ENCODE measurements at places on chromosomes 3 and 15.

DNA sequence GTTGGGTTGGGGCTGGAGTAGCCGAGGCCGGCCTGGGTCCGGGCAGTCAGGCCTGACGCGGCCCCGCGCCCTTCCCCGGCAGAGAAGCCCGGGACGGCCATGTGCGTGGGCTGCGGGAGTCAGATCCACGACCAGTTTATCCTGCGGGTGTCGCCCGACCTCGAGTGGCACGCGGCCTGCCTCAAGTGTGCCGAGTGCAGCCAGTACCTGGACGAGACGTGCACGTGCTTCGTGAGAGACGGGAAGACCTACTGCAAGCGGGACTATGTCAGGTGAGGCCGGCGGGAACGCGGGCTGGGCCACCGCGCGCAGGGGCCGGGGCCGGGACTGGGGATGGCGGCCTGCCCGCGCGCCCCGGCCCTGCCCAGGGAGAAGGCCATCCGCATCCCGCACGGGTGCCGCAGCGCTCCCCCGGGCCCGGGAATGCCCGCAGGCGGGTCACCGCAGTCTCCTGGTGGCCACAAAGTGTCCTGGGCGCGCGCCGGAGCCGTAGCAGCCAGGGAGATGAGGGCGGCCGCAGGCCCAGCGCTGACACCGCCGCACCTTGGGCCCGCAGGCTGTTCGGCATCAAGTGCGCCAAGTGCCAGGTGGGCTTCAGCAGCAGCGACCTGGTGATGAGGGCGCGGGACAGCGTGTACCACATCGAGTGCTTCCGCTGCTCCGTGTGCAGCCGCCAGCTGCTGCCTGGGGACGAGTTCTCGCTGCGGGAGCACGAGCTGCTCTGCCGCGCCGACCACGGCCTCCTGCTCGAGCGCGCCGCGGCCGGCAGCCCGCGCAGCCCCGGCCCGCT lies 1.3 kb downstream of the ISL2 start:
- DNase-seq, result no peak

- peak; percentile 36 for DNase-seq
Observed at GRCh38 chr15:75597667-75598341, 18.7 kb upstream of the PTPN9 start.

DNA sequence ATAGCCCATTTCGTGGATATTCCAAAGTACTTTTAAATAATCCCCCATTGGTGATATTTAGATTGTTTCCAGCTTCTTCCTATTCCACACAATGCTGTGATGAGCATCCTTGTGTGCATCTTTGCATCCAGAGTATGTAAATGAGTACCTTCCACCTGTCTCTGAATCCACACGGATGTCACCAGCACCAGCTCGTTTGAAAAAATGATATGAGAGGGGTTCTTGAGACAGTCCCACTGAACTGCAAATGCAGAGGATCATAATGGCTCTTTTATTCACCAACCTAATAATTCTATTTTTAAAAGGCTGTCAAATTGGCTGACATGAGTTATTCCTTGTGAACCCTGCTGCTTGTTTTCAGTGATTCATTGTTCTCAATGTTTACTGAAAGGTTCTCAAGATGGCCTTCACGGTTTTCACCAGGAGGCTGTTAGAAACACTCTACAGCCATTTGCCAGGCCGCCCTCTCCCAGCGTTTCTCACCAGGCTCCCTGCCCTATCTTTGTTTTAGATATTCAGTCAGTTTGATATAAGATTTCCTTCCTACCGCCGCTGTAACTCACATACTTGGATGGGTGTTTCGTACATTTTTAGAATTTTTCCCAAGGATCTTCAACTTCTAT lies 96.7 kb upstream of the PTPRG start:
- no peak for DNase-seq

DNA sequence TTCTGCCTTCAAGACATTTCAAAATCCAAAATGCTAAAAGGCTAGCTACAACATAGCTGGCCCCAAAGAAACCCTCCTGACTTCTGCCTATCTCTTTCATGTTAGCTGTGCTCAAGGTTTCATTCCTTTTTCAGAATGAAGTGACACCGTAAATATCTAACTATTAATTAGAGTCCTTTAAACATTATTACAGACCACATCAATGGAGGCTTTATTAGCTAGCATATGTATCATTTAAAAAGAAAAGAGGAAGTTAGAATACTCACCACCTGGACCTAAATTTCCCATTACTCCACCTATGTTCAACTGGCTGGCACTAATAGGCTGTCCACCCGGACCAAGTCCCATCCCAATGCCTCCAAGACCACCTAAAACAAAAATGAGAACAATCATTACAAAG lies 24.6 kb downstream of the MYEF2 start:
- no peak for DNase-seq

GRCh38 chr15:66723826-66724731 lies 22.0 kb downstream of the SMAD6 start:
- DNase-seq, result no peak

DNA sequence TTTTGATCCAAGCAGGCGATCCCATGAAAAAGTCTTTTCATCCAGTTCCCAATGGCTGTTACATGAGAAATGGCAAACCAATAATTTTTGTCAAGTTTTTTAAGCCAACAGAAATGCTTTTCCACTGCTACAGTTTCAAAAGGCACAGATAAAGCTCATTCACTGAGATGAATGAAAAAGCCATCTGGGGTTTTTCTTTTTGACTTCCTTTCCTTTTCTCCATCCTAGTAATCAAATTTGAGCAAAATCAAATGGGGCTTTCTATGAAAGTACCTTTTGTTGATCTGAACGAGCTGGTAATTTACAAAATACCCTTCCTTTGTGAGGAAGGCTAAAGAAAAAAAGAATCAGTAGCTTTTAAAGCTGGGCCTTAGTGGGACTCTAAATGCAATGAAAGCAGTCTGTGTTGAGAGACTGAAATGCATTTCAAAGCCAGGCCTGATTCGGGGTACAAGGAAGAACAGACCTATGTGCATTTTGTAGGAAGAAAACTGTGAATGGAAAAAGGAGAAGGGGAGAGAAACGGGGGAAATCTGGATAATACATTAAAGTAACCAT lies 185.2 kb upstream of the DNAJC19 start:
- no peak for DNase-seq

- DNase-seq, result no peak
Observed at GRCh38 chr15:42102646-42103235, 8.4 kb upstream of the PLA2G4D start.

DNA sequence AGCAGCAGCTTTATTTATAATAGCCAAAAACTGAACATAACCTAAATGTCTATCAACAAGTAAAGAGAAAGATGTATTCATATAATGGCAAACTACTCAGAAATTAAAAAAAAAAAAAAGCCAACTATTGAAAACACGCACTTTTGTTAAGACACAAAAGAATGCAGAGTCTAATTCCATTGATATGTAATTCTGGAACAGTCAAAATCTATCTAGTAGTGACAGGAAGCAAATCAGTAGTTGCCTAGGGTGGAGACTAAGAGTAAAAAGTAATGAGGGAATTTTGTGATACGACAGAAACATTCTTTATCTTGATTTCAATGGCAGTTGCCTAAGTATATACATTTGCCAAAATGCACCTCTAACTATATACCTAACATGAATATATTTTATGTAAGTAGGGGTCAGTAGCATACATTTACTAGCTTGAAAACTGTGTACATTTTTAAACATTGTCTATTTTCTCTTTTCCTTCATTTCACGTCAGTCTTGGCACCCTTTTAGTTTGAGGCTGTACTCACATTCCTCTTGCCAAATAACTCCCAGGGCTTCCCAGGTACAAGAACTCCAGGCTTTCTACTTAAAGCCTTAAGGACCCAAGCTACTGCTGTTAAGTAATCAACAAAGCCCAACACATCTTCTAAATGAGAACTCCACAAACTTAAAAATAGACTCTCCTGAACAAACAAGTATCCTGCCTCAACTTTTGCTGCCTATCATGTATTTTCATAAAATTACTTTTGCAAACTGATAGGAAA lies 54.7 kb downstream of the ADAM10 start:
- no peak for DNase-seq

DNA sequence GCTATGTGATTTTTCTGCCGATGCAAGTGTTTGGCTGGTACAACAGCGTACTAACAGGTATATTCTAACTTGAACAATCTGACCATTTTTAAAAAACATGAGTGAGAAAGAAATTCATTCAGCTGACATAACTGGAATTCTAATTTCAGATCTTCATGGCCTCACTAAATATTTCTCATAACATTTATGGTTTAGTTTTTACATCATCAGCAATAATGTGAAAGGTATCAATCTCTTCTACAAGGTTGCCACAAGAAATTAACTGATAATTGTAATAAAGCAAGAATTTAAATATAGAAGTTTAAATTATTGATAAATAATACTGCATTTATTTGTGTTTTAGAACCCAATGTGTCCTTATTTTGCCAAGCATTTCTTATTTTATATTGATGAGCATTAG lies 5.2 kb upstream of the C3orf80 start:
- DNase-seq, result no peak

GRCh38 chr15:82798104-82798503 lies 7.8 kb downstream of the FSD2 start:
- no peak for DNase-seq

GRCh38 chr3:141382571-141382970 lies 14.3 kb downstream of the ZBTB38 start:
- DNase-seq, result no peak

- no peak for DNase-seq
Observed at GRCh38 chr15:26772154-26773066, at the start of gene GABRB3. Gene GABRB3 (minus strand): TSS chr15:26773066.

DNA sequence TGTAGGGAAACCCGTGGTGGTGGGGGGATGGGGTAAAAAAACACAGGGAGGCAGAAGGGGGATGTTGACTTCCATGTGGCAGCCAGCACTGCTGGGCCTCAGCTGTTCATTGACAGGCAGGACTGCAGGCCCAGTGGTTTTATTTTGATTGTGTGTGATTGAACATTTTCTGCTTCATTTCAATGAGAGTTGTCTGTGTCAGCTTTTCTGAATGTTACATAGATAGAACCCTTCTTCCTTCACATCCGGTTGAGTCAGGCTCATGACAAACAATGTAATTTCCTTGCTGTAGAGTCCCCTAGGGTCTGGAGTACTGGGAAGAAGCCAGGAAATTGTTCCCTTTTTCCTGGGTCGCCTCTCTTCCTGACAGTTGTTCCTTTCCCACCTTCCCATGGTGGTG lies 8.2 kb upstream of the RPP25 start:
- no peak for DNase-seq

- no peak for DNase-seq
Observed at GRCh38 chr3:148329481-148330235, 368.0 kb upstream of the AGTR1 start.

DNA sequence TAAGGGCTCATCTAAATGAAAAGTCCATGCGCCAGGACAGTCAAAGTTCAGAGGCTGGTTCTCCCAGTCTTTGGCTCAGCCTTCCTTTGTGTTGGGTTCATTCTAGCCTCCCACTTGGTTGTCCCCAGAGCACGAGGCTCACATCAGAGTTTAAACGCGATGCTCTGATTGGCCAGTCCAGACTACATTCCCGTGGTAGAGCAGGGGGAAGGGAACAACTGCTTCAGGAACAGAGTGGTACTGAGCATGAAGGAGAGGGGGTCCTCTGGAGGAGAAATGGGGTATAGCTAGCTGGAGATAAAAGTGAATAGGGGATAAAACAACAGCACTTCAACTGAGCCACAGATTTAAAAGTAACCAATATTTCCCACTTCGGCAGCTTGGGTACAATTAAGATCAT lies 32.2 kb downstream of the ANAPC13 start:
- no peak for DNase-seq

- DNase-seq, result no peak
Observed at GRCh38 chr3:149104484-149104883, 18.2 kb upstream of the HLTF start.

DNA sequence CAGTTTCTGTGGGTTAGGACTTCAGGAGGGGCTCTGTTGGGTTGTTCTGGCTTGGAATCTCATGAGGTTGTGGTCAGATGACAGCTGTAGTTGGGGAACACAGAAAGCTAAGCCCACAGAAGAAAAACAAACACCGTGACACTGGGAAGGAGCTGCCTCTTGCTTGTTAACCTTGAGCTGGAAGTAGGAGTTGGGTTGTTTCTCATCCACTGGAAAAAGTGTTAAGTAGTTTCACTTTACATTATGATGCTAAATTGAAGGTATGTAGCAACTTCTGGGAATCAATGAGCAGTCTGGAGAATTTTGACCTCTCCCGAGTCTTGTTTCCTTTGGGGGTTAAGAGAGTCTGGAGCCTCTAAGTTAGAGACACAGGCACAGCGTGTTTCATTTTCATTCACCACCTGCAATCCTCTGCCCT lies 20.4 kb downstream of the HACD3 start:
- DNase-seq, result no peak

GRCh38 chr15:41671656-41672648 lies 11.7 kb downstream of the MGA start:
- DNase-seq, result no peak

DNA sequence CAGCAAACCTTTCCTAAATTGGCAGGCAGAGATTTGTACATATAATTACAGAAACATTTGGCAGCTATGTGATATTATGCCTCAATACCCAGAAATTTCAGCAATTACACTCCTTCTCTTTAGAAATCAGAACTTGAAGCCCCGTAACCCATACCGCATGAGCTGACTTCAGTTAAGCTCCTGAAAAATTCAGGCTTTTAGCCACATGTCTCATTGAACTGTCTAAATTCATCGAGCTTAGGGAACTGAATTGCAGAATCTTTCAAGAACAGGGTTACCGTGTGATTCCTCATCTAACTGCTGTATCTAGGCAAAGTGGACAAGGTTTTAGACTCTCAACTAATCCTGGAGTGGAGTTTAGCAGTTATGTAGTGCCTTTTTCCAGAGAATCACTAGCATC lies 333.0 kb downstream of the EPHA3 start:
- no peak for DNase-seq

DNA sequence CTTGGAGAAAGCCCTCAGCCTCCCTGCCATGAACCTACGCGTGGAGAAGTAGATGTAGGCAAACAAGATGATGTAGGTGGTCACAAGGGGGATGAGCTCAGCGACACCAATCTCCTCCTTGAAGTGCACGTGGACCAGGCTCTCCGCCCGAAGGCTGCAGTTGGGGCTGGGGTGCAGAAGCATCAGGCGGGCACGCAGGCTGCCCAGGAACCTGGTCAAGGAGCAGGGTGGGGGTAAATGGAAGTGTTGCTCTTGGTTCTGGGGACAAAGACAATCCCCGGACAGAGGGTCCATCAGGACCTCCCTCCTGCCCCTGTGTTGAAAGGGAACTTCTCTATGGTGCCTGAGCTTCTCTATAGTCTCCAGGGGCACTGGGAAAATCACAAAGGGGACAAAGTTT lies 45.1 kb downstream of the PTPN23 start:
- DNase-seq, result no peak

- no peak for DNase-seq
Observed at GRCh38 chr3:94395851-94396250, 333.0 kb downstream of the NSUN3 start.

DNA sequence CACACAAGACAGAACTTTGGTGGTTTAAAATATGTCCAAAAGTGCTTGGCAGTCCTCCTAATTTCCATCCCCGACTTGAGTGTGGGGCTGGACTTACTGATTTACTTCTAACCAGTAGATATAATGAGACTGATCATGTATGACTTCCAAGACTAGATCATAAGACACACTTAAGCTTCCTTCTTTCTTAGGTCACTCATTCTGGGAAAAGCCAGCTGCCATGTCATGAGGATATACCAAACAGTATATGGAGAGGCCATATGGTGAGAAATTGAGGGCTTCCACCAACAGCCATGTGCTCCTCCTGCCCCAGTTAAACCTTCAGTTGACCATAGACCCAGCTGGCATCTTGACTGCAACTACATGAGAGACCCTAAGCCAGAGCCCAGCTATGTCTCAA lies 282.8 kb upstream of the PROK2 start:
- DNase-seq, result no peak
